ENCODE measurements at places on chromosomes 1 and 21.
A peak's percentile ranks its signal among the peaks of the same experiment; 100 is the strongest.

DNA sequence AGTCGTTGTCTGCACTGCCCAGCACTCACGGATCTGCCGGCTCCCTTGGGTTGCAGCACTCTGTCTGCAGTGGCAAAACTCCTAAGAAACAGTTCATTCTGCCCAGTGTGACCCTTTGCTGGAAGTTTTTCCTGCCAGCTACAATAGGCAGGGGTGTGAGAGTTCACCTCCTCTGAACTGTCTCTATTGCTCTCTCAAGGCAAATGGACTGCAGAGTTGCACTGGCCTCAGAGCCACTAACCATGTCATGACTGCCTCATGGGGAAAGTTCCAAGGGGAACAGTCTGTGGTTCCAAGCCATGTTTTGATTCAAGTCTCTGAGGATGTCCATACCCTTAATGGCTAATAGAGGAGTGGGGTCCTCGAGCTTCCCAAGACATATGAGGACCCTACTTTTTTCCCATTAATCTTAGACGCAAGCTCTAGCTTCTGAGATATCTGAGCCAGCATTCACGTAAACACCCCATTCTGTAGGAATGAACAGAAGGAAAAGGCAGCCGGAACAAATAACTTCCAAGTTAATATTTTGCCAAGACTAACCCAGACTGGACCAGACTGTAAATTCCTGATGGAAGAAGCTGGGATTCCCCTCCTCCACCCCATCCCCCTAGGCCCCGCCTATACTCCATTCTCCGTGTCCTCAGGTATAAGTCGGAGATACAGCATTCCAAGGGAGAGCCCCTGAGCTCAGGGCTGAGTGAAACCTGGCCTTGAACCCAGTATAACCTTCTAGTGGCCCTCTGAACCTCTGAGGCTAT lies 93.8 kb upstream of the AKT3 start:
- DNase-seq: no peak

- no peak for DNase-seq
Observed at GRCh38 chr1:62263814-62264353, 55.4 kb downstream of the KANK4 start.

DNA sequence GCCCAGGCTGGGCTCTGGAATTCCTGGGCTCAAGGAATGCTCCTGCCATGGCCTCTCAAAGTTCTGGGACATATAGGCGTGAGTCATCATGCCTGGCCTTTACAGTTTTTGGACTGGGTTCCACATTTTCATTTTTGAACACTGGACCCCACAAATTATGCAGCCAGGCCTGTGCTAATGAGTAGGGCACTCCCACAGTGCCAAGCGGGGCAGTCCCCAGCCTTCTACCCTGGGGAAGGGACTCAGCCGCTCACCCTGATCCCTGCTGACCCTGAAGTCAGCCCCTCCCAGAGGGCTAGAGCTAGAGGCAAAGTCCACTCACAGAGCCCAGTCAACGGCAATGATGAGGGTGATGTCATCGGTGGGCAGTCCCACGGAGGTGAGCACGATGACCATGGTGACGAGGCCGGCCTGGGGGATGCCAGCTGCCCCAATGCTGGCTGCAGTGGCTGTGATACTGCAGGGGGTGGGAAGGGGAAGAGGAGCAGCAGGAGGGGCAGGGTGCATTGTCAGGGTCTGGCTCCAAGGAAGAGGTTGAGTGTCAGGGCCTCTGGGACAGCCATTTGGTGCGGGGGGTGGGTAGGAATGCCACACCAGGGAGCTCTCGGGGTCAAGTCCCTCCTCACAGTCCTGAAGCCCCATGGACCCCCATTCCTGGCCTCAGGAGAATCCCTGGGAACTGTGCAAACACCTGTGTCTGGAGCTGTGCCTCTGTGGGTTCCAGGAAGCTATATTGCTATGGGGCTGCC lies 27.6 kb downstream of the PODN start:
- no peak for DNase-seq

DNA sequence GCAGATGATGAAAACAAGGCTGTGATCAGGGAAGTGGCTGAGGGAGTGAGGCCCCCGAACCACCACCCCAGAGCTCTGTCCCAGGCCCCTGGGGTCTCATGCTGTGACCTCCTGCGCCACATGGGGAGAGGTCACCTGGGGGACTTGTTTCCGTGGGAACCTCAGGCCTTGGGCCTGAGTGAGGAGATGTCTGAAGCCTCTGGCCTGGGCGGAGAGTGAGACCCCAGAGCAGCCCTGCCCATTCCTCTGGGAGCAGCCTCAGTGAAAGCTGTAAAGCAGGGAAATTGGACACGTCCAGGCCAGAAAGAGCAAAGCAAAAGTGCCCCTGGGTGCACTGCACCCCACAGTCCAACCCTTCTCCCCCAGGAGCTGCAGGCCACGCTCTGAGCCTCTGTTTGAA lies 16.5 kb upstream of the NPHP4 start:
- DNase-seq: no peak

- no peak for DNase-seq
Observed at GRCh38 chr1:67977756-67978155, 72.7 kb downstream of the DIRAS3 start.

DNA sequence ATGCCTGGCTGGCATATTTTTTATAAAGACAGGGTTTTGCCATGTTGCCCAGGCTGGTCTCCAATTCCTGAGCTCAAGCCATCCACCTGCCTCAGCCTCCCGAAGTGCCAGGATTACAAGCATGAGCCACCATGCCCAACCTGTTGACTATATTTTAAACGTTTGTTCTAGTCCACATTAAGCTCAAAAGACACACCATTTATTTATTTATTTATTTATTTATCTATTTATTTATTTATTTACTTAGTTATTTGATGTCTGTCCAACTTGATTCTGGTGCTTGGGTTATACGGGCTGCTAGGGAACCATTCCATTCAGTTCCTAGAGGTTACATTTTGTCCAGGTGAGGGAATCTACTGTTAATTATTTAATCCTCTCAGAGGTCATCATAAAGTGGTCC lies 98.1 kb upstream of the ADGRL4 start:
- no peak for DNase-seq

DNA sequence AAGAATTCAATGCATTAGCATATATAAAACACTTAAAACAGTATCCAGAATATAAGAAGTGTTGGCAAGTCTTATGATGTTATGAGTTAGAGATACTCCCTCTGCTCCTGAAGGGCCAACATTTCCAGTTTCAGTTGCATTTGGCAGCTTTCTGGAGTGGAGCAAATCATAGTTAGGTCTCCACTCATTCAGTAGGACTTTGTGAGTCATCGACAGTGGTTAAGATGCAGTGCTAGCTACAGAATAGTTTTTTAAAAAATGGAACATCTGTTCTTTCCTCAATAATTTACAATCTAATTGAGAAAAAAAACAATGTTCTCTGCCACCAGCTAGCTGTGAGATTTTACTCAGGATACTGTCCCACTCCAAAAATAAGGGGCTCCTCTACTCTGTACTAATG lies 389.1 kb downstream of the HLX start:
- no peak for DNase-seq

DNA sequence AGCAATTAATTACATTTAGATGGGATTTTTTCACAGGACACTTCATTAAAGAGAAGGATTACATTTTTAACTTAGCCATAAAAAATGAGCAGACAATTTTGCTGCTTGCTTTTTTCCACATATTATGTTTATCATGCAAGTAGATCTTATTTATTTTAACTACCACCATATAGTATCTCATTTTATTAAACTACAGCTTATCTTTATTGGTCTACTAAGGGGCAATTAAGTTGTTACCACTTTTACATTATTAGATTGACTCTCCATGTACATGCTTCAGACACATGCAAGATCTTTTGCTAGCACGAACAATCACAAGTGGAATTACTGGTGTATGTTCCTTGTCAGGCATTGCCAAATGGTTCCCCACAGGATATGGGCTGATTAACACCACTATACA lies 99.8 kb upstream of the NFIA start:
- no peak for DNase-seq

DNA sequence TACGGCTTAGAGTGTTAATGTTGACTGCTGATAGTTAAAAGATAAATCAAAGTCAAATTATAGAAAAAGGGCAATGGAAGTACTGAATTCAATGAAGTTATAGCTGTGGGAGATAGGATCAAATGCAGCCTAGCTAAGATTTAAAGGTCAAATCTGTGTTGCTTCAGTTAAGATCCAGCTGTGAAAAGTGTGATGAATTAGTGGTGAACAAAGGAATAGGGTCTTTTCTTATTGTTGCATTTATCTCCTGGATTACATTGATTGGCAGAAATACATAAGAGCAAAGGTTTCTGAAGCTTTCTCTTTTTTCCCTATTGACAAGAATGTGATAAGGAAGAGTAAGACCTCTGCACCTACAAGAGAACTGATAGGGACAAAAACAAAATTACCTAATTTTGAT lies 1234.6 kb upstream of the ADGRL2 start:
- no peak for DNase-seq

- DNase-seq: no peak
Observed at GRCh38 chr1:21783679-21784603, 992 bp upstream of the USP48 start.

DNA sequence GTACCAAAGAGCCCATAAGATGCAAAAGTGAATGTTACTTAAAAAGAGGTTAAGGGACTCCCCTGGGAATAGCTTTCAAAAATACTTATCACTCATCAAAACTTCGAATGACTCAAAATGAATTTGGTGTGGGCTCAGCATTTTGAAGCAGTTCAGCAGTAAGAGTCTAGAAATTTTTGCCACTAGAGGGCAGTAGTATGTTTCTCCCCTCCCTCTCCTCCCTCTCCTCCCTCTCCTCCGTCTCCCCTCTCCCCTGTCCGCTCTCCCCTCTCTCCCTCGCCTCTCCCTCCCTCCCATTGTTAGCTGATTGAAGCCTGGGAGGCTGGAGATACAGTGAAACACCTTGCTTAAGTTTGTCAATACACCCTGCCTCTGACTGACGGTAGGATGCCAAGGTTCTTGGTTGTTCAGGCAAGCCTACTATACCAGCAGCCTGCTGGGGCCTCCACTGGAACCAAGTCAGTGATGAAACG lies 70.8 kb upstream of the TENT5C start:
- DNase-seq: peak; percentile 72

DNA sequence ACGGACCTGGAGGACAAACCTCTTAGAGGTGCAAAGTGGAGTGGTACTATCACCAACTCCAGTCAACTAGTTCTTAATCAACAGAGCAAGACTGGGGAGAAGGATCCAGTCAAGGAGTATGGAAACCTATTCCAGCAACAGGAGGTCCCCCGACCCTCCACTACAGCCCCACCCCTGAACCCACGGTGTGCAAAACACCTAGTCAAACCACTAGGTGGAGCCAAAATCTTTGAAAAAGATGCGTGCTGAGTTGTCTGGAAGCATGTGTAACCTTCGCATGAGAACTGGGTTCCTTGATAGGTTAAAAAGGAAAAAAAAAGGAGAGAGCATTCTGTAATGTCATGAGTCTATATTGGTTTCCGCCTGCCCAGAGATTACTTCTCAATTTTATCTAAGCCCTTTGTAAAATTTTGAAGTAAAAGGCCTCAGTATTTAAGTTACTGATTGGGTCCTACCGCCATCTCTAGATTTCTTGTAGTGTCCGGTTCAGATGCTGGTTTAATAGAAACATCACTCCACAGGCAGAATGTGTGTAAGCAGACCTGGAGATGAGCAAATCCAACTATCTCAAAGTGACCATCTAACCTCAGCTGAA lies 81.9 kb upstream of the HAO2 start:
- no peak for DNase-seq

Measured in hematopoietic multipotent progenitor cell treated with erythropoietin and hydrocortisone succinate and interleukin-3 and kit ligand, for 17 days (in vitro differentiated cells).